Progenitor cell of endocrine pancreas (in vitro differentiated cells): ENCODE measurements at places on chromosomes 6 and 20.

DNA sequence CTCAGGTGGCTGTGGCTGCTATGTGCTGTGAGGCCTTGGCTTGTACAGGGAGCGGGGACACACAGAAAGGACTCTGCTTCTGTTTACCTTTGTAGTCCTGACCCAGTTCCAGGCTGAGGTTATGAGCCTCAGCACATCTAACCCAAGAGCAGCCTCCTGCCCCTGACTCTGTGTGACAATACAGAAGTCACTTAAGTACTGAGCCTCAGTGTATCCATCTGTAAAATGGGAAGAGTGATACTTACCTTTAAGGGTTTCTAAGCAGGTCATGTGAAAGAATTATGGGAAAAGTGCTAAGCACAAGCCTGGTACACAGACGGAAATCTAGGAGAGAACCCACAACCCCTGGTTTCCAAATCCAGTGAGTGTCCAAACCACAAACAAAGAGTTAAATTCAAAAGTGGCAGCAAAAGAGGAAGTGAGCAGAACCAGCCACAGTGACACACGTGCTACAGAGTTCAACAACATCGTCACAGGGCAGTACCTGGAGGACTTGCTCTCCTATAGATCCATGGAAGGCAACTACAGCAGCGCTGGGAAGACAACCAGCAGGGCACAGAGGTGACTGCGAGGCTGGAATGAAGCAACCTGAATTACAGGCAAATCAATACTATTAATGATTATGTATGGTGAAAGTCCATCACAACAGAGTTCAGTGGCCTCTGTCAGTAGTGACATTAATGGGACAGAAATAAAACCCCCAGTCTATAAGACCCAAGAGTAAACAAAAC is 12.5 kb downstream of the TRIM26 start:
- no peak for DNase-seq

DNA sequence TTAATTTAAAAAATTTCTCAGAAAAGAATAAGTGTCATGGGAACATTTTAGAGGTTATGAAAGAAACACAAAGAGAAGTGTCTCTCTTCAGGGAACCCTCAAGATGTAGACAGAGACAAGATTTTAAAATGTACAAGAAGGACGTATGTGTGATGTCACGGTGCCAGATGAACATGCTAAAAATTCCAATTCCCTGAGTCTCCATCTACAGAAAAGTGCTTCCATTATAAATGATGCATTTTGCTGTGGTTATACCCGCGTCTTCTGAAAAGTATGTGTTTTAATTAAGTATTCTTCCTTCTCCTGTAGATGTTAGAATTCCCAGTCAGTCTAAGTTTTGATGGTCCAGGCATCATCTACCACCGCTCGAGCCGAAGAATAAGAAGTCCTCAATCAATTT is 489.1 kb downstream of the PREX1 start:
- DNase-seq: no peak

DNA sequence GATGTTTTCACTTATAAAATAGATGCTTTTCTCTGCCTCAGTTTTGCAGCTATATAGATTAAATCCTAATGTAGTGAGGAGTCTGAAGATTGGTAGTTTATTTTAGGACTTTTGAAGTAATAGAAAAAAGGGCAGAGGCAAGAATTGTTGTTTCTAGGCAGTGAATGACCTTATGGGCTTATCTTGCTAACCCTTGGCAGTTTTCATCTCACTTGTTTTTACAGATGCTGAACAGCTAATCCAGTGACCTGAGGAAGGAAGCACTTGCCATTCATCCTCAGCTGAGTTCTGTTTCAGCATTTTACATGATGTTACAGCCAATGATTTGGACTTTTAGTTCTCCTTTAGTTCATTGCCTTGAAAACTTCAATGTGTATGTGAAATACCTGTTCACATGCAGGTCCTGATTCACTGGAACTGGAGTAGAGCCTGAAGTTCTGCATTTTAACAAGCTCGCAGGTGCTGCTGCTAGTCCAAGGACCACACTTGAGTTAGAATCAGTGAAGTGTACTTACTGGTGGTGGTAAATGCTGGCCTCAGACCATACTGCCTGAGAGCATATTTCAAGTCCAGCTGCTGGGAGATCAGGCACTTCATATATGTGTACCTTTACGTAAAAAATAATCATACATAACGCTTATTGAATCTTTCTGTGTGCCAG is 86.9 kb downstream of the TULP4 start:
- DNase-seq: no peak

DNA sequence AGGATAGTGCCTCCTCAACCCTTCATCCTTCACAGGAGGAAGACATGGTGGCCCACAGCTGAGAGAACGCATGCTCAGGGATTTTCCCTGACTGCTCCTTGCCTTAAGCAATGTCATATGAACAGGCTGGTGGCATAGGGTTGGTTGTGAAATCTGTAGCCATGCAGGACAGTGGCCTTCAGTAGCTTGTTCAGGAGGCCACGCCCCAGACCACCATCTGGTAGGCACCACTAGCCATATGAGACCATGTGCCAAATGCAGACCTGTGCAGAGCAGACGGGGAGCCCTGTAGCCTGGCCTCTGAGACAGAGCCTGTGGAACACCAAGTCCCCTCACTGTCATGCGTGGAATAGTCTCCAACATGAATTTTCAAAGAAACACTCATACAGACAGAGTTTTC is 76.5 kb downstream of the ADTRP start:
- DNase-seq: no peak

DNA sequence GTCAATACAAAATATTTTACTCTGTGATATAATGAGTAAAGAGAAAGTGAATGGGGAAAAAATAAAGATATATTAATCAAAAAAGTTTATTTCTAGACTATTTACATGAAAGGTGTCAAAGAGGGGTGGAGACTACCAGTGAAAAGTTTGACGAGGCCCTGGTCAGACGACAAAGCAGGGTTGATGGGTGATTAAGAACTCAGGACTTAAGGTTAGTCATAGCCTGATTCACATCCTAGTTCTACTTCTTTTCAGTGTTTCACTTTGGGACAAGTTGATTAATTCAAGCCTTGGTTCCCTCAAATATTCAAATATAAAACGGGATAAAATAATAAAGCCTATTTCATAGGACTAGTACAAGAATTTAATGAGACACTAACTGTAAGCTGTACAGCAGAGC is 178.2 kb upstream of the HS3ST5 start:
- no peak for DNase-seq

DNA sequence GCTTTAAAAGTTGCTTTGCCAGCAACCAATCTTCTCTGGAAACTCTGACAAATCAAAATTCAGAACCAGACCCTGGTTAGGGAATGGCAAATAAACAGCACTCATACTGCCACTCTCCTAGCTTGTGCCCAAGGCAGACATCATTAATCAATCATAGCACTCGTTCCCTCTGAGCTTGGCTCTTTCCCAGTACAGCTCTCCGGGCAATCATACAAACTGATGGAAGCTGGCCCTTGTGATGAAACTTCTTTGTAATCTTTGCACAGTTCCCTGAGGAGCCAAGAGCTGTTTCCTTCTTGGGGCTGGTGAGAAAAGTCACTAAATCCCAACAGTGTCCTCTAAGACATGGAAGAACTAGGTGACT is 34.7 kb downstream of the KIAA1755 start:
- DNase-seq: no peak

GRCh38 chr6:81748994-81749393 is 3.5 kb downstream of the TENT5A start:
- DNase-seq: no peak

DNA sequence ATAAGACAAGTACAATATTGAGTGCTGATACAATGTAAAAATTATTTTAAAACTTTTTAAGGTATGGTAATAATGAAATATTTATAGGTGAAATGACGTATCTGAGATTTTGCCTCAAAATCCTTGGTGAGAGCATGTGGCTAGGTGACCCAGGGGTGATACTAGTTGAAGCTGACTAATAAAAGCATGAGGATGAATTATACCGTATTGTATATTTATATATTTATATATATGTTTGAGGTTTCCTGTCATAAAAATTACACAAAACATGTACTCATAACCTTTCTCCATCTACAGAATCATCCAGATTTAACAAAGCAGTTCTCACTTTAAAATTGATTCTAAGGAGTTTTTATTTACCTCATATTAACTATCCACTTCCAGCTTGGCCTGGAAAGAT is 358.1 kb downstream of the CDKAL1 start:
- no peak for DNase-seq

- no peak for DNase-seq
These were observed 70.6 kb upstream of the F13A1 start for GRCh38 chr6:6390849-6391602.

DNA sequence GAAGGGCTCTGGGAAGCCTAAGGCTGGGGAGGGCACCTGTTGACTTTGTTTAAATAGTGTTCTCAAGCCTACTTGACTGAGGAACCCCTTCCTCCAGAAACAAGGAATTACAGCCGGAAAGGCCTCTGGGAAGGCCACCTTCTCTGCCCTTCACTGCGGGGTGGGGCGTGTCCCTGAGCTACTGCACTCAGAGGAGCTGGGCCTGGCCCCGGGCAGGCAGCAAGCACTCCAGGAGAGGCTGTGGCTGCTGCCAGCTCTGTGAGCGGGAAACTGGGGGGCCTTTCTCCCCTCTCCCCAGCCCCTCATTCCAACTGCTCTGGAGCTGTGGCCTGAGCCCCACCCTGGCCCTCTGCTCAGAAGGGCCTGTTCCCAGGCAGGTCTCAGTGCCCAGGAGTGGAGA is 4.0 kb upstream of the OSBPL2 start:
- DNase-seq: no peak

GRCh38 chr20:59947376-59947775 is 7.2 kb downstream of the FAM217B start:
- no peak for DNase-seq

DNA sequence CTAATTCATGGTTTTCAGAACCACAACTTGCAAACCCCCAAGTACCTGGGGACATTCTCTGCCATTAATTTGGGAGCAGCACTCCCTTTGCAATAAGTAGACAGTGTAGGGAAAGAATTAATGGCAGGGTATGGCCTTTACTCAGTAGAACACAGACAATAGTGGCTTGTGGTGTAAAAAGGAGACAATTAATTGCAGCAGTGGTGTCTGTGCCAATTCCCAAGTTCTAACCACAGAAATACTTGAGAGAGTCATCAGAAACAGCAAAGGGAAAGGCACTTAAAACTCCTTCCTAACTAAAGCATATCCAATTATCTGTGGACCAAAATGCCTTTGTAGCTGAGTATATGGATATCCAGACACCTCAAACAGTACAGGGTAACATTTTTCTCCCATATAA is 257.6 kb upstream of the POU3F2 start:
- no peak for DNase-seq

DNA sequence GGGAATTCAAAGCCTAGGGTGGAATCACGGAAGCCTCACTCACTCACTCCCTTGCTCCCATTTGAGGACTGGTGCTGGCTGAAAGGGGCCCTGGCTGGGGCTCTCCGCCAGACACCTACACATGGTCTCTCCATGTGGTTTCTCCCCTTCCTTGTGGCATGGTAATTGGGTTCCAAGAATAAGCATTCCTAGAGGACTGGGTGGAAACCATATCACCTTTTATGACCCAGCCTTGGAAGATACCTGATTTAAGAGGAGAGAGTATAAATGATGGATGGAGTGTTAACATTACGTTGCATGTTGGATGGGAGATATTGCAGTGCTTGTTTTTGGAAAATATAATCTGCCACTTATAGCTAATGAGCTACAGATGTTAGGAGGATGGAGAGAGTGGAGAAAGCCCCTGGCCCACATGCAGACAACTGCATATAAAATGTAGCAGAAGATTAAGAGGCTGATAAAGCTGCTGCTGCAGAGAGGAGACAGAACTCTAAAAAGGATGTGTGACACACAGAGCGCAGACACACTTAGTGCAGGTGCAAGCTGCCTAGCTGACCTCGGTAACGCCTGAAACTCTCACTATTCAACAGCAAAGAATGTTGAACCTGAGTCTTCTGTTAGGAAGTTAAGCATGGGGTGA is 23.3 kb upstream of the CDKN1A start:
- no peak for DNase-seq

GRCh38 chr6:167153521-167153959 is 4.2 kb downstream of the GPR31 start:
- no peak for DNase-seq

- DNase-seq: no peak
These were observed 97.3 kb downstream of the CENPW start for GRCh38 chr6:126437205-126437604.

GRCh38 chr6:41551086-41551700 is 5.0 kb downstream of the FOXP4 start:
- no peak for DNase-seq

DNA sequence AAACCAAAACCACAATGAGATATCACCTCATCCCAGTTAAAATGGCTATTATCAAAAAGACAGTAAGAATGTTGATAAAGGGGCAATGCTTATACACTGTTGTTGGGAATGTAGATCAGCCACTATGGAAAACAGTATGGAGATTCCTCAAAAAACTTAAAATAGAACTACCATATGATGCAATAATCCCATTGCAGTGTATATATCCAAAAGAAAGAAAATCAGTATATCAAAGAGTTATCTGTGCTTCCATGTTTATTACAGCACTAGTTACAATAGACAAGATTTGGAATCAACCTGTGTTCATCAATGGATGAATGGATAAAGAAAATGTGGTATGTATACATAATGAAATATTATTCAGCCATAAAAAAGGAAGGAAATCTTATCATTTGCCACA is 3.5 kb upstream of the FABP7 start:
- DNase-seq: no peak

DNA sequence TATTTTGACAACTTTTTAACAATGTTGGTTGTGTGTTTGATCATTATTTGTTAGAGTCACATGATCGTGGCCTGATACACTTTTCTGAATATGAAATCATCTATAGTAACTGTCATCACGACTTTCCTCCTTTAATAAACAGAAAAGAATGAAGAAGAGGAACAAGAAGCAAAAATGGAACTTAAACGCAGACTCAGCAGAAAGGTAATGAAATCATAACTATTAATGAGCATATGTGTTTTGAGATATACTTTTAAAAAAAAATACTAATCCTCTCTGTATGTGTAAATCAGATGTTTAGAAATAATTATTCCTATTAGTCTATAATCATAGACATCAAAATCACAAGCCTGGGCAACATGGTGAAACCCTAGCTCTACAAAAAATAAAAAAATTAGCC is 60.1 kb upstream of the LTV1 start:
- DNase-seq: no peak

- DNase-seq: no peak
These were observed 52.0 kb upstream of the FANCE start for GRCh38 chr6:35400111-35400510.

GRCh38 chr6:120248451-120248850 is 898.9 kb upstream of the MAN1A1 start:
- DNase-seq: no peak

DNA sequence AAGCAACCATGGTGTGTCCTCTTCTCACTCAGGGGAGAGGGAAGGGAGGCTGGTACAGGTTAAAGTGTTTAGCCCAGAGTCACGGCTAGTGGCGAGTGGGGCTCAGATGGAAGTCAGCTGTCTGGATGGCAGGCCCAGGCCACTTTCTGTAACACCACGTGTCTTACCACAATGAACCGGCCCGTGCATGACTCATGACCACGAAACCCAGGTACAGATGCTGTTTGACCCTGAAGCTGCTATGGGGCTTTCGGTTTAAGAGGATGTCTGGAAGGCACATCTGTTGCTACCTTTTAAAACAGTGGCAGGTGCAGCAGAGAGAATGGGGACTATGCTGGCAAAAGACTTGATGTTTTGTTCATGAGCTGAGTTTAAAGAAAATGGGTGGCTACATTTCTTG is 36.5 kb upstream of the MPC1 start:
- no peak for DNase-seq
